ENCODE measurements at places on chromosomes 1 and 21.

- no peak for DNase-seq
Observed at GRCh38 chr1:84861516-84861915, 31.5 kb downstream of the LPAR3 start.

GRCh38 chr1:26529655-26530409 is at the start of gene RPS6KA1:
RPS6KA1 (plus strand) TSS chr1:26529761; CDS start chr1:26529921, 160 bp downstream.
- DNase-seq = no peak

GRCh38 chr1:162996261-162996660 is 72.9 kb upstream of the RGS4 start:
- no peak for DNase-seq

DNA sequence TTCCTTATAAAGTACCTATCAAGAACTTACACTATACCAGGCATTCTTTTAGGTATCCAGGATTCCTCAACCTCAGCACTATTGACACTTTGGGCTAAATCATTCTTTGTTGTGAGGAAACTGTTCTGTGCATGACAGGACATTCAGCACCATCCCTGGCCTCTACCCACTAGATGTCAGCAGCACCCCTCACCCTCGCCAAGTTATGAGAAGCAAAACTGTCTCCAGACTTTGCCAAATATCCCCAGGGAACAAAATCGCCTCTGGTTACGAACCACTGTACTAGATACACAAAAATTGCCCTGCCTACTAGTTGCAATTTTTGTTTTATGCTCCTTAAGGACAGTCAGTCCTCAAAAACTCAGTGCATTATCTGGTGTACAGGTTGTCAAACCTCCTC is 35.7 kb downstream of the PALMD start:
- DNase-seq = no peak

GRCh38 chr1:109636201-109636952 is 16.7 kb downstream of the AMPD2 start:
- DNase-seq = no peak

Measured in HS-5 (cell line).